ENCODE measurements at places on chromosomes 7 and 10.

GRCh38 chr7:33591490-33591889 is 313.8 kb upstream of the BMPER start:
- no peak for DNase-seq

- peak; percentile 91 for DNase-seq
These were observed 48.5 kb upstream of the OSBPL3 start for GRCh38 chr7:25028370-25029021.

- DNase-seq: no peak
These were observed 5.4 kb downstream of the ABLIM1 start for GRCh38 chr10:114652402-114653368.

DNA sequence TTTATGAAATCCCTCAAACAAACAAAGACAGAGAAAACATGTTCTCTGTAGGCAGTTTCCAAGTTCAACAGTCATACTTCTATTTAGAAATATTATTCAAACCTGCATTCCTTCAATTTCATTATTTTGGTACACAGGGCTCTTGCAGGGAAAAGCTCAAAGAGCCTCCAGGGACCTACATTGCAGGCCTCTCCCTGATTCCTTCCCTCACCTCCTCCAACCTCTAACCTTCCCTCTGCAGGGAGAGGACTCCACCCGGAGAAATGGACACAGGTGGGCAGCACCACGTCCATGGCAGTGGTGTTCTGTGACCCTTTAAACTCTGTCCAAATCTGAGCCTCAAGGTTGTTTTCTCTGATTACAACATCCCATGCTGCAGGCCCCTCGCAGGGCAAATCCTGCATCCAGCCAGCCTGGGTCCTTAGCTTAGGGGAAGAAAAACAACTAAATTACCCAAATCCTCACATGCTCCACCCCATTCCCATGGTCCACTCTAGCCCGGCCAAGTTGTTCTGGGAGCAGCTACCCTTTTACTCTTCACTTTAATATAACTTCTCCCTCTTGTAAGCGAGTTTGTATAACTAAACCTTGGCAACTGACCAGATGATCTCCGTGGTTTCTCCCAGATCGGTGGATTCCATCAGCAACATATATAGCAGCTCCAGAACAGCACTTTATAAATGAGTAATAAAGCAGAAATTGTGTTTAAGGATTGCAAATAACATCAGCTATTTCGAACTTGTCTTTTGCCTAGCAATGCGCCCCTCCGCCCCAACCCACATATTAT is 129.8 kb downstream of the CUBN start:
- DNase-seq: no peak

- no peak for DNase-seq
These were observed 116.0 kb downstream of the ARID5B start for GRCh38 chr10:62017491-62017870.

DNA sequence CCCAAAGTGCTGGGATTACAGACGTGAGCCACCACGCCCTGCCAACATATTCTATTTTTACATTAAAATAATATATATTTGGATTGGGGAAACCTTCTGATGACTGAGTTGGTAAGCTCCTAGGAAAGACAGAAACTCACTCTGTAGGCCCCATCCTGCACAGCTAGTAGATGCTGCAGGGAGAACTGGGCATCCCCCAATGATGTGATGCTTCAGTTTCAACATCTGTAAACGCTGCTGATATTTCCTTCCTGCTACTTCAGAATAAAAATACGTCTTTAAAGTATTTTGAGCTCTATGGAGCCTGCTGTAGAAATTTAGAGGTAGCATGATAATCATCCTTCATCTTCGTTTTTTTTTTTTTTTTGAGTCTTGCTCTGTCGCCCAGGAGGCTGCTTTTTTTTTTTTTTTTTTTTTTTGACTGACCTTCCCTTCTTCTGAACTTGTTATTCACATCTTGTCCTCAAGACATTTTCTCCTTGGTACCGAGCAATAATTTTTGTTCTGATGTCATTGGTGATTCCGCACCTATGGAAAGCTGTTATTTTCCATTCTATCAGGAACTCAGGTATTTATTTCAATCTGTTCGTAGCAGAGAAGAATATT is 21.8 kb upstream of the INPP5F start:
- no peak for DNase-seq

GRCh38 chr10:83935911-83936310 is 203.4 kb upstream of the GHITM start:
- DNase-seq: no peak

DNA sequence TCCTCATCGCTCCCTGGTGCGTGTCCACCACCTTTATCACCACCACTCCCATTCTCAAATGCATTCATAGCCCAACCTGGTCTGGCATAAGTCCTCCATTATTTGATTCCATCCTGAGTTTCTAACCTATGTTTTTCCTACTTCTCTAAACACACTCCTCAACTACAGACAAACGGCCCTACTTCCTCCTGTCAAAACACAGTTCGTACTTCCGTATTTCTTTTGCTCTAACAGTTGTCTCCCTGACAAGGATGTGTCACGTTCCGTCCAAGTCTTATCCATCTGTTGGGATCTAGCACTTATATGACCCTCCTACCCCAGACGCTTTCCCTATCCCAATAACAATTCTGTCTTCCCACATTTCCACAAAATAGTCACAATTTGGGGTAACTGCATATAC is 46.8 kb downstream of the DOCK4 start:
- DNase-seq: no peak

DNA sequence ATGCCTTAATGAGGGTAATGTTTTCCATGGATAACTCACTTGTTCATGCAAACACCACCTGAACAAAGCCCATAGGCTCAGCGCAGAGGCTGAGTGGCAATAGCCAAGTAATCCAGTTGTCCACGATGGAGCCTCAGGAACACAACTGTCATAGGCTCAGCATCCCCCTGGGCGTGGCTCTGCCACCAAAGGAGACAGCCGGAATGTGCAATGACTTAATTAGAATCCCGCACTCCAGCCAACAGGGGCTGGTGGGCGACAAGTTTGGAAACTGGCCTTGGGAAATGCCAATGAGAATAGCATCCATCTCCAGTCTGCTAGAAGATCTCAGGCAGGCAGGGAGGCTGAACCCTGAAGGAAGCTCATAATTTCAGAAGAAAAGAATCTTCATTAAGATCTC is 411.7 kb upstream of the NRP1 start:
- DNase-seq: no peak

- DNase-seq: no peak
These were observed 62.2 kb downstream of the ARMH3 start for GRCh38 chr10:101993651-101994200.

- no peak for DNase-seq
These were observed 16.9 kb downstream of the SVIL start for GRCh38 chr10:29617880-29618340.

GRCh38 chr7:138032186-138032585 is 30.3 kb upstream of the CREB3L2 start:
- DNase-seq: peak; percentile 2

- DNase-seq: no peak
These were observed 22.2 kb upstream of the PODXL start for GRCh38 chr7:131578602-131579001.

GRCh38 chr10:30432622-30433305 is 1.2 kb upstream of the MAP3K8 start:
- peak; percentile 84 for DNase-seq

GRCh38 chr7:130350945-130351790 is 6.6 kb downstream of the CPA5 start:
- DNase-seq: no peak

GRCh38 chr10:101601541-101601940 is 13.4 kb downstream of the DPCD start:
- no peak for DNase-seq

- peak; percentile 70 for DNase-seq
These were observed at the start of gene ARID5B for GRCh38 chr10:61900829-61901792. TSS of gene ARID5B (plus strand) at chr10:61901699. CDS start at chr10:61901710, 11 bp downstream.

DNA sequence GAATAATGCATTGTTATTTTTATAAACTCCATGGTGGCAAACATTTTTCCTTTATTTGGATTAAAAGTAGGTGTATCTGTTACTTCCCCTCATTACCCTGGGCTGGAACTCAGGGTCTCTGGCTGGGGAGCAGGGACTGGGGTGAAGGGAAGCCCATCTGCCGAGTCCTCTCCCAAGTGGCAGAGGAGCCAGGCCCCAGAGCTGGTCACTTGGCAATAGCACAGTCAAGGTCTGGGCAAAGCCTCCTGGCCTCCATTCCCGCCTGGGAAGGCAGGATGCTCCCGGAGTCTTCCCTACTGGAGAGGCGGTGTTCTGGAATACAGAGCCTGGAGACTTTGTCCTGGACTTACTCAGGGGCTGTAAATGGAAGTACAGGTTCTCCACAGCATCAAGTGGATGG is 76.2 kb downstream of the CDH23 start:
- no peak for DNase-seq
